Regular cardiac myocyte (primary cell): ENCODE measurements at places on chromosomes 12 and 14. TPM values are rescaled to one million over a fixed set of nuclear protein-coding genes. Genes with fewer than 3 reads are reported as not detected.

The MUCL1 gene
- not detected in 2 replicates for total RNA-seq

The TXNDC16 gene
- 2.1 and 4.5 TPM in 2 replicates for total RNA-seq

The CLEC4D gene
- total RNA-seq = not detected in 2 replicates

The FOXN4 gene
- not detected in 2 replicates for total RNA-seq

The GCN1 gene
- 102 and 140 TPM in 2 replicates for total RNA-seq

The TTC6 gene
- not detected in 2 replicates for total RNA-seq

The ESR2 gene
- under 0.01 and 0.19 TPM in 2 replicates for total RNA-seq

The GYS2 gene
- not detected in 2 replicates for total RNA-seq

The CDCA3 gene
- total RNA-seq = 5.6 and 29.7 TPM in 2 replicates

The KRT85 gene
- total RNA-seq = not detected in 2 replicates

The ISM2 gene
- total RNA-seq = 0.19 and 3.1 TPM in 2 replicates

The GPR65 gene
- 0.19 and 0.28 TPM in 2 replicates for total RNA-seq

The ASCL4 gene
- total RNA-seq = not detected in 2 replicates

The CLEC6A gene
- not detected in 2 replicates for total RNA-seq

The LUM gene
- 35.3 and 191 TPM in 2 replicates for total RNA-seq

The NYNRIN gene
- total RNA-seq = 3.5 and 6.8 TPM in 2 replicates

The AHNAK2 gene
- 20.5 and 33.0 TPM in 2 replicates for total RNA-seq

The REP15 gene
- 2.9 and 3.1 TPM in 2 replicates for total RNA-seq

The CD4 gene
- total RNA-seq = 0.28 and 0.58 TPM in 2 replicates

The GPR162 gene
- total RNA-seq = 0.96 and 2.5 TPM in 2 replicates

The SLC7A7 gene
- 18.2 and 21.4 TPM in 2 replicates for total RNA-seq

The GUCY2C gene
- total RNA-seq = not detected in 2 replicates

The RNU6-7 gene
- total RNA-seq = not detected in 2 replicates

The CNTN1 gene
- 1.7 and 2.0 TPM in 2 replicates for total RNA-seq

The CELA1 gene
- total RNA-seq = not detected in 2 replicates

The IKZF4 gene
- 0.58 and 2.0 TPM in 2 replicates for total RNA-seq
